ENCODE measurements at places on chromosomes 12 and 14. TPM values are rescaled to one million over a fixed set of nuclear protein-coding genes. Genes with fewer than 3 reads are reported as not detected.

GPR84 gene
- total RNA-seq = not detected

SLC4A8 gene
- 1.5 TPM for total RNA-seq

MYRFL gene
- total RNA-seq = not detected

PDZRN4 gene
- total RNA-seq = not detected

TTC8 gene
- total RNA-seq = 20.5 TPM

ANG gene
- total RNA-seq = 7.0 TPM

FSCB gene
- not detected for total RNA-seq

CLEC4C gene
- total RNA-seq = not detected

C14orf180 gene
- not detected for total RNA-seq

DLGAP5 gene
- total RNA-seq = 33.8 TPM

GON7 gene
- total RNA-seq = 10.9 TPM

CLEC12A gene
- not detected for total RNA-seq

LRIG3 gene
- 50.7 TPM for total RNA-seq

NUBPL gene
- 11.4 TPM for total RNA-seq

CHGA gene
- total RNA-seq = not detected

AVPR1A gene
- total RNA-seq = 0.37 TPM

BATF gene
- total RNA-seq = not detected

KRT76 gene
- not detected for total RNA-seq

PUS7L gene
- total RNA-seq = 33.0 TPM

TMTC2 gene
- 3.3 TPM for total RNA-seq

HELB gene
- 3.3 TPM for total RNA-seq

COCH gene
- total RNA-seq = 1.1 TPM

SLC16A7 gene
- total RNA-seq = 45.2 TPM
